NCI-H1436 treated with DMSO at 0.1 percent for 48 hours (cell line): ENCODE measurements at places on chromosomes 1 and 21.

GRCh38 chr1:230986976-230987375, 8.1 kb downstream of the ARV1 start:
- no peak for DNase-seq

DNA sequence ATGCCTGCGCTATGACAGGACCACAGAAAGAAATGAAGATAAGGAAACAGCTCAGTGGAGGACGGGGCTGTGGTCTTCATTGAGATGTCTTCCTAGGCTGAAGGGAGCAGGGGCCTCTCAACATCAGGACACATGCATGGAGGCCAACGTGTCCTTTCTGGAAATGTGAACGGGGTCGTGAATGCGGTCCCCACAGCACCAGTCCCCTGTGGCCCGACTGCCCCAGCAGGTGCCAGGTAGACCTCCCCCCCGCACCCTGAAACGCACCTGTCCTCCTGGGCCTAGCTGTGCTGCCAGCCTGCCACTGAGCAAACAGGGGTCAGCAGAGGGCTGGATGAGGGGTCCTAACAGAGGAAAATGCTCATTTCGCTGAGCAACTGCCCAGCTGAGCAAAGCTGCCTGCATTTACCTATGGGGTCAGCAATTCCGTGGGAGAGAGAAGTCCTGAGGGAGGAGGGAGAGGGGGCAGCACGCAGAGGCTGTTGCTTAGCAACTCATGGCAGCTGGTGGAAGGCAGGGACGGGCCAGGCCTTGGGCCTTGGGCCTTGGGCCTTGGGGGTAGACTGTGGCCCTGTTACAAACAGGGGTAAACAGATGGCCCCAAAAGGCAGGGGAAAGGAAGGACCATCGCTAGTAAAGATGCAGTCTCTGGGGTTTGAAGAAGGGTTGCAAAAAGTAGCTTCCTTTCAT, 77.4 kb downstream of the NPHP4 start:
- no peak for DNase-seq

DNA sequence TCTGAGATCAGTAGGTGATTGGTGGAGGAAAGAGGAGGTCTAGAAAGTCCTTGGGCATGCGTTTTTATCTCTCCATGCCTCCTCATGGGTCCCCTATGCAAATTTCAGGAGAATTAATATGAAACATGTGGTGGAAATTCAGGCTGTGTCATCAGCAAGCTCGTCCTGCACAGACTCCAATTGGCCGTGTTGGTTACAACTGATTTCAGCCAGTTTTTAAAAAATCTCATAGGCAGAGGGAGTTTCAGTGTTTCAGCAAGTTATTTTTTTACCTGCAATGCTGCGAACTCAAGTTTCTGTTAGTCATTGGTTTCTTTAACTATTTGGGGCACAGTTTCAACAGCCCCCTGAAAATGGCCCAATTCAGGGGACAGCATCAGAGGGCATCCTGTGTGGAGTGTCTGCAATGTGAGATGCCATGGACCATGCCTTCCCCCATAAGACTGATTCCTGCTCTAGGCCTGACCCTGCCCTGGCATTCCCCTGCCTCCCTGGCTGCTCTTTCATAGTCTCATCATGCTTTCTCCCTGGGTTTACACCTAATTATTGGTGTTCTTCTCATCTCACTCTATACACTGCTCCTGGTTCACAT, 59.9 kb downstream of the C1orf198 start:
- DNase-seq: no peak

DNA sequence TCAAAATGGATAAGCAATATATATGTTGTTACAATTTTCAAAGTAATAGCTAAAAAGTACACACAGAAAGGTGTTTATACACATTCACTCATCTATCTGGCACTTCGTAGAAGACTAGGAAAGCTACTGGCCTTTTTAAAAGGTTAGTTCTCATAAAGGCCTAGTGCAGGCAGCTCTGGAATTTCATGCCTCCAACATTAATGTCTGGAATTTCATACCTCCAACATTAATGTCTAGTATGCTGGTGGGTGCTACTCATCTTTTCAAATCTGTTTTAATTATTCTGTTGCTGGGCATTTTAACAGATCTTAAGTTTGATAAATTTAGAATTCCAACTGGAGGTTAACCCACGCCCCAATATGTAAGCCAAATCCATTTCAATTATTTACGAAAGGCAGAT, 124.2 kb downstream of the AKT3 start:
- no peak for DNase-seq

DNA sequence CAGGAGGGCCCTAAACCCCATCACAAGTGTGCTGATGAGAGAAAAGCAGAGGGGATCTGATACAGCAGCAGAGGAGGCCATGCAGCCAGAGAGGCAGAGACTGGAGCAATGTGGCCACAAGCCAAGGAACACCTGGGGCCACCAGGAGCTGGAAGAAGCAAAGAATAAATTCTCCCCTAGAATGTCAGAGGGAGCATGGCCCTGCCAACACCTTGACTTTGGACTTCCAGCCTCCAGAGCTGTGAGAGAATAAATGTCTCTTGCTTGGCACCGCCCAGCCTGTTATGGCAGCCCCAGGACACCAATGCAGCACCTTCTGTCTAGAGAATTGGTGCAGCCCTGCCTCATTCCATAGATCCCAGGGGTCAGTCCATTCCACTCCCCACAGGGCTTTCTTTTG, 25.3 kb downstream of the UBASH3A start:
- no peak for DNase-seq

- DNase-seq: no peak
Observed at GRCh38 chr1:180498594-180498993, 3.8 kb downstream of the ACBD6 start.

DNA sequence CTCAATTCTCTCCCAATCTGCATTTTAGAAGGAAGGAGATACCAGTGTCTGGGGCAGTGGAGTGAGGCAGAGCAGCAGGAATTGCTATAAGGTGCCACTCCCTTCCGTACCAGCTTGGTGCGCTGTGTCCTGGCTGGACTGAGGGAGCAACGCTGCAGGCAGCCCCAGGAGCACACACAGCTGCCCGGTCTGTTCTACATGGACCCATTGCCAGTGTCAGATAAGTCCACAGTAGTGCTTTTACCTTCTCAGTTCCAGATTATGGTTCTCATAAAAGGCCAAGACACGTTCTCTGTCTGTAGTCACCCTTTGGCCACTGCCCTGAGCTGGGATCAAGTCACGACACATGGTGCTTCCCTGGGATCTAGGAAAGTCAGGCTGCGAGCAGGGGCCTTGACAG, 44.1 kb upstream of the BARHL2 start:
- no peak for DNase-seq

GRCh38 chr1:54685335-54685905, 30.2 kb upstream of the TTC4 start:
- DNase-seq: no peak

DNA sequence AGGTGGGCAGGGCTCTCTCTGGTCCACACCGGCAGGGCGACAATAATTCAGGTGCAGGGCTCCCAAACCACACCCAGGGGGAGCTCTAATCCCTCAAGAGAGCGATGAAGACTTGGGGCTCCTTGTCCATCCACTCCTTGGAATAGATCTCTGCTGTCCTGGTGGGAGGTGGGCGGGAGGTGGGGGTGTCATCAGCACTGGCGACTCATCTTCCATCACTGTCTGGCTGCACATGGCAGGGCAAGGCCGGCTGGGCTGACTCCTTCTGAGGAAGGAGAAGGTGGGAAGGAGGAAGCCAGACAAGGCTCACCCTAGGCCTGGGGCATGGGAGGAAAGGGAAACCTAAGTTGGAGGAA, 29.3 kb downstream of the TNNT2 start:
- no peak for DNase-seq

- DNase-seq: no peak
Observed at GRCh38 chr1:91777196-91777595, 108.8 kb downstream of the TGFBR3 start.

DNA sequence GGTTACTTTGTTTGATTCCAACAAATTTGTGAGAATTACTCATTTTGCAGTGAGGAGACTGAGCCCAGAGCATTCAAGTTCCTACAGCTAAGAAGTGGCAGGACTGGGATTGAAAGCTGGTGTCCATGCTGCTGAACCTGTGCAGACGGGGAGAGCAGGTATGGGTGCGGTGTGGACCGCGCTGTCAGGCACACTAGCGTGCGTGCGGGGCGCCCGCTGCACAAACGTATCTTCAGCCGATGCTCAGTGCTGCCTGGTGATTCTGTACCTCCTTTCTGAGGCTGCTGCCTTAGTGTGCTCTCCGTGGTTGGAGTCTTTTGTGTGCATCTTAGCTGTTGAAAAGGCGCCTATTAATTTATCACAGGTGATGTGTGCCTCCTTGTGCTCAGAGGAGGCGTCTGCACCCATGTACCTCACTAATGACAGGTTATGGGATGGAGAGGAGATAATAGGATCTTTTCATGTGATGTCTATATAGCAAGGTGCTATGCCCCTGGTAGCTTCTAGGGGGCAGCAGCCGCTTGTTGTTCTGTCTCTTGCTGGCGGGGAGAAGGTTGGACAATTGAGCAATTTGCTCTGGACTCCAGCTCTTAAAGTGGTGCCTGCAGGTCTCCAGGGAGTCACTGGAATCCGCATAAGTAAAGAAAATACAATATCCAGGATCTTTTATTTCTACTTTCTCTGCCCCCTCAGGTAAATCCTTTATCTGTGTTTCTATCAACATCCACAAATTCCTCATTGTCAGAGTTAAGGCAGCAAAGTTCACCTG, 32.5 kb downstream of the PEX14 start:
- DNase-seq: peak; percentile 85

DNA sequence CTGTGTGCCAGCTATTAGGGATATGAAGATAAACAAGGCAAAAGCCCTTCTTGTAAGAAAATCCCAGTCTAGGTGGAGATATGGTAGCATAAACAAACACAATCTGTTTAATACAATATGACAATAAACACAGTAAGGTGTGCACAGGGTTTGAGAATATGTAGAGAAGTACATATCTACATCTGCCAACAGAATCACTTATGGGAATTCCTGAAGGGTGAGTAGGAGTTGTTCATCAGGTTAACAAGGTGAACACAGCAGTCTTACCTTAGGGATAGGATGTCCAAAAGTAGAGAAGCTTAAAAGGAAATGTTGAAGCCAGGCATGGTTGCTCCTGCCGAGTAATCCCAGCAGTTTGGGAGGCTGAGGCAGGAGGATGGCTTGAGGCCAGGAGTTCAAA, 57.7 kb upstream of the LRRC7 start:
- no peak for DNase-seq

- no peak for DNase-seq
Observed at GRCh38 chr1:3284691-3285090, 169.8 kb upstream of the ARHGEF16 start.

- DNase-seq: no peak
Observed at GRCh38 chr1:60126723-60127122, 53.2 kb upstream of the C1orf87 start.
